ENCODE measurements at places on chromosomes 1 and 21.

GRCh38 chr1:47842228-47842919 lies 154.8 kb downstream of the TRABD2B start:
- DNase-seq: no peak

DNA sequence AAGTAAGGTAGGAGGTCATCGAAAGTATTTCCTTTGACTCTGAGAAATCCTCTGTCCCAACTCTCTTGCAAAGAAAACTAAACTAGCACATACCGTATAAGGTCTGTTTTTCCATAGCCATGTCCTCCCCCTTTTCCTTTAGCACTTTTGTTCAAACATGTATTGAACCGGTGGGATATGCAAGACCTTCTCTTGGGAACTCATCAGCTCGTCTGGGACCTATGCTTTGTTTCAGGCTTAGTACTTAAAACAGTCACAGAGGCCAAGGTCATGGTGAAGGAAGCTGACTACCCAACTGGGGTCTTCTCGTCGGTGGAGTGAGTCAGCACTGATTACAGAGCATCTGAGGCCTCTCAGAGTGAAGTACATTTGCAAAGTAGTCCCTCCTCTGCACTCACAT lies 185.0 kb downstream of the ZBTB18 start:
- no peak for DNase-seq

DNA sequence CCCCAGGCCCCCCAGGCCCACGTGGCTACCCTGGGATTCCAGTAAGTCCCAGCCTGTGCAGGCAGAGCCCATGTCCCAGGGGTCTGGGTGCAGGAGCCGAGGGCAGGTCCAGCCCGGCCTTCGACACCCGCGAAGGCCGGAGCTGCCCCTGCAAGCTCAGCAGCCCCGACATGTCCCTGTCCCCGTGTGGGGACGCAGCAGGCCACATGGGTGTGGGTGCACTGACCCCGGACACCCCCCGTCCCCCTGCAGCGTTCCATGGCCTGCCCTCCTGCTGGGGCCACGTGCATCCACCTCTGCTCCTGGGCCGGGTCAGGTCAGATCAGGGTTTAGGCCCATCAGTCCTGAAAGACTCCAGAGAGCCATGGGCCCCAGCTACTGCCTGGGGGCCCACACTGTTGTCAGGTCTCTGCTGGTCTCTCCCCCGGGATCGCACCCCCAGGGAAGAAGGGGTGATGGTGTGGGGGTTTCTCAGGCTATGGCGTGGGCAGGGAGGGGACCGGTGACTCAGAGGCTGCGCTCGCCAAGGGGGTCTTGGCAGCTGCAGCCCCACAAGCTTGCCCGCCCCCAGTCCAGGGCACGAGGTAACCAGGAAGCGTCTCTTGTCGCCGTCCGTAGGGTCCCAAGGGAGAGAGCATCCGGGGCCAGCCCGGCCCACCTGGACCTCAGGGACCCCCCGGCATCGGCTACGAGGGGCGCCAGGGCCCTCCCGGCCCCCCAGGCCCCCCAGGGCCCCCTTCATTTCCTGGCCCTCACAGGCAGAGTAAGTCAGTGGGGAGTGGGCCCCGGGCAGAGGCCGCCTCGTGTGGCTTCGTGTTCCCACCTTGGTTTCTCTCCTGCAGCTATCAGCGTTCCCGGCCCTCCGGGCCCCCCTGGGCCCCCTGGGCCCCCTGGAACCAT lies 37.5 kb downstream of the SLC19A1 start:
- no peak for DNase-seq

DNA sequence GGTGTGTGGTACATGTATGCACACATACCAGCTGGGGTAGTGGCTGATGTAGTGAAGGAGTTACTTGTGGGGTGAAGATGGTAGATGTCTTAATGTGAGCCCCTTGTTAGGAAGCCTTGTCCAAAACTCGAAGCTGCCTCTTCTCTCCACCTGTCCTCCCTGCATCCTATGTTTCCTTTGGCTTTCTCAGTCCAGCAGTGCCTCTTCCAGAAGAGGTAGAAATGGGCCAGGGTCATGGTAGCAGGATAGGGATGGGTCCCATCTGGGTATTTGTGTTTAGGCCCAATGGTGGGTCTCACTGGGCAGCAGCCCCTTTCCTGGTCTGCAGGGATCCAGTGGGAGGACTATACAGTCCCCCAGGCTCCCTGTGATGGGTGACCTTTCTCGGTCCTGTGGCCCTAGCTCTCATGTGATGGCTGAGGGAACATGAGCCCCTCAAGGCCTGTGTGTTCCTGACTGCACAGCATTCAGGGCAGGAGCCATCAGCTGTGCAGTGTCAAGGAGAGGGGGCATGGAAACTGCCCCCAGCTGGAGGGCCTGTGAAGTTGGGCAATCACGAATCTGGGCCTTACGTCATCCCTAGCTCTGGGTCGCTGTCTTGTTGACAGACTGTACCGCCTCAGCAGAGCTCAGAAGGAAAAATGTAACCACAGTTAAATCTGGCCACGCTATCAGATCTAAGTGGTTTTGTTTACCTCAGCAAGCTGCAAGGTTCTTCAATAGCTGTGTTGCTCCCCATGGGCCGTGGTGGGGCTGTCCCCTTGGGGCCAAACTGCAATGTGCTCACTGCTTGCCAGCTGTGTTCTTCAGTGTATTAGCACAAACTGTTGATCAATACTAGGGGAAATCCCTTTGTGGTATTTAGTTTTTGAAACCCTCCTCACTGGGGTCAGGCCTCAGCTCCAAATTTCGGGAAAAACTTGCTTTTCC lies 82.7 kb downstream of the NOS1AP start:
- DNase-seq: no peak

DNA sequence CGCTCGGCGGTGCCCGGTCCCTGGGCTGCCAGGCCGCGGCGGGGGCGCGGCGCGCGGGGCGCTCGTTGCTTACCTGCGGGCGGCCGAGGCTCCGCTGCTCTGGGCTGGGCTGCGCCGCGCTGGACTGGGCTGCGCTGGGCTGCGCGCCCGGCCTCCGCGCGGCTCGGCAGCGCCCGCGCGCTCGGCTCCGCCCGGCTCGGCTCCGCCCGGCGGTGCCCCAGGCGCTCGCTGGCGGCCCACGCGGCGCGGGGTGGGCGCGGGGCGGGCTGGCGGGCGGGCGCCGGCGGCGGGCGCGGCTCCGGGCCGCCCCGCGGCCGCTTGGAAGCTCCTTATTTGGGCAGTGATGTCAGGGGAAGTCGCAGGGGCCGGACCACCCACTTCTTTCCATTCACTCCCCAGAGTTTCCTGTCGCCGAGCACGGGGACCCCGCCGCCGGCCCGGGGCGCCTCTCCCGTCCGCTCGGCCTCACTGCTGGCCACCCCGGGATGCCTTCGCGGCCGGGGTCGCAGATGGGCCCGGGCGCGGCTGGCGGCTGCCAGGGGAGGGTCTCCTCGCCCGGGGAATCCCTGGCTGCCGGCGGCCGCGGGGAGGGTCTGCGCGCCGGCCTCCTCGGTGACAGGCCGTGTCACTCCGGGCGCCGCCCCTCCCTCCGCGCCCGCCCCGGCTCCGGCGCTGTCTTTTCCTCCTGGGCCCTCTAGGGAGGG lies 177.7 kb upstream of the EDN2 start:
- no peak for DNase-seq

All from vagina (tissue), 2 donors.